ENCODE measurements at places on chromosomes 6 and 20. TPM values are rescaled to one million over a fixed set of nuclear protein-coding genes. Genes with fewer than 3 reads are reported as not detected.

CALHM5 gene
- total RNA-seq = 1.3 TPM

DLK2 gene
- total RNA-seq = not detected

APCDD1L gene
- total RNA-seq = not detected

AVP gene
- total RNA-seq = not detected

TFAP2C gene
- 3.0 TPM for total RNA-seq

GDAP1L1 gene
- not detected for total RNA-seq

SLC22A2 gene
- not detected for total RNA-seq

MRAP2 gene
- not detected for total RNA-seq

CNBD2 gene
- 2.2 TPM for total RNA-seq

PDE7B gene
- 1.0 TPM for total RNA-seq

C20orf204 gene
- 2.3 TPM for total RNA-seq

KCNK17 gene
- total RNA-seq = 7.7 TPM

COL20A1 gene
- not detected for total RNA-seq

ULBP2 gene
- not detected for total RNA-seq

ESR1 gene
- total RNA-seq = 4.7 TPM

MYH7B gene
- total RNA-seq = 0.83 TPM

PBOV1 gene
- not detected for total RNA-seq

TAPBP gene
- 310 TPM for total RNA-seq

PRR18 gene
- 0.22 TPM for total RNA-seq

PPP1R10 gene
- total RNA-seq = 45.7 TPM

HDGFL1 gene
- not detected for total RNA-seq

OPRL1 gene
- total RNA-seq = 2.6 TPM

NMBR gene
- not detected for total RNA-seq

OR12D3 gene
- total RNA-seq = not detected

CRYBG1 gene
- total RNA-seq = 35.1 TPM

SH3BGRL2 gene
- total RNA-seq = 23.6 TPM

HRH3 gene
- not detected for total RNA-seq

TGM3 gene
- 0.33 TPM for total RNA-seq

E2F1 gene
- total RNA-seq = 7.3 TPM

CITED2 gene
- total RNA-seq = 364 TPM

RNF39 gene
- 4.2 TPM for total RNA-seq

ADGB gene
- total RNA-seq = 0.31 TPM

HFE gene
- total RNA-seq = 8.4 TPM

TAB2 gene
- 99.5 TPM for total RNA-seq

SLC32A1 gene
- not detected for total RNA-seq

TPX2 gene
- total RNA-seq = 2.0 TPM

KCNB1 gene
- total RNA-seq = 0.91 TPM

OR2J1 gene
- total RNA-seq = not detected
